Activated T-helper 17 cell treated with anti-CD3 and anti-CD28 coated beads, Interleukin-2, amount 50 U/mL, for 72 hours (primary cell): ENCODE measurements at places on chromosomes 6 and 20.
A peak's percentile ranks its signal among the peaks of the same experiment; 100 is the strongest.

DNA sequence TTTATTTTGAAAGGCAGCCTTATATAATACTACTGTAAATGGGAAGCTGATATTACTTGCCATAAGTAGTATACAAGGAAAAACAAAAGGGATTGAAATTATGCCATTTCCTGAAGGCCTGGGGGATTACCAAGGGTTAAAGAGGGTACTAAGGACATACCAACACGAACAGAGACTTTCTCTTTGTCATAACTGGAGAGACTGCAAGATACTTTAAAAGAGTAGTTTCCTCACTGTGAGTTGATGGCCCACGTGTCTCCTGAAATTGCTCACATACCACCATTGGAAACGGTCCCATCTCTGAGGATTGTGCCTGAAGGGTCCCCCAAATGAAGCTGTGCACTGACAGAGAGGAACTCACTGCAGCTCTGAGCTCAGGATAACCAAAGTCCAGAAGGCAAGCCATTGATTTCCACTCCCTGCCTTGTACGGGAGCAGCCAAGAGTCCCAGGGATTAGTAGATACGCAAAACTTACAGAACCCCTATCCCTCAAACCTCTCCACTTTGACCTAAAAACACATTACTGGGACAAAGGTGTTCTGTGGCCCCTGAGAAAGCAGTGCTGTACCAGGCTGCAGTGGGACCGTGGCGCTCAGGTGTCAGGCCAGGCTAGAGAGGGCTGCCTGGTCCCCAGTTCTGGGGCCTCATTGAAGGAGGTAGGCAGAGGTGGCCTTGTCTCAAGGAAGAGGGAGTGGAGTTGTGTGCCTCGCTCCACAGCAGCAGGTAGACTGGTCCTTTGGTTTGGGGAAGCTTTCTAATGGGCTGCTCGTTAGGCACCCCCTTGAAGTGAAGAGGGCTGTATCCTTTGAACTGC, 15.2 kb downstream of the PSMG4 start:
- H3K27ac ChIP-seq = peak overlapping the region; percentile 47
- H3K36me3 ChIP-seq = peaks cover 37% of the 10 kb centered on the region
- peak; percentile 74 for ATAC-seq
- no peaks in the 10 kb centered on the region for H3K27me3 ChIP-seq

DNA sequence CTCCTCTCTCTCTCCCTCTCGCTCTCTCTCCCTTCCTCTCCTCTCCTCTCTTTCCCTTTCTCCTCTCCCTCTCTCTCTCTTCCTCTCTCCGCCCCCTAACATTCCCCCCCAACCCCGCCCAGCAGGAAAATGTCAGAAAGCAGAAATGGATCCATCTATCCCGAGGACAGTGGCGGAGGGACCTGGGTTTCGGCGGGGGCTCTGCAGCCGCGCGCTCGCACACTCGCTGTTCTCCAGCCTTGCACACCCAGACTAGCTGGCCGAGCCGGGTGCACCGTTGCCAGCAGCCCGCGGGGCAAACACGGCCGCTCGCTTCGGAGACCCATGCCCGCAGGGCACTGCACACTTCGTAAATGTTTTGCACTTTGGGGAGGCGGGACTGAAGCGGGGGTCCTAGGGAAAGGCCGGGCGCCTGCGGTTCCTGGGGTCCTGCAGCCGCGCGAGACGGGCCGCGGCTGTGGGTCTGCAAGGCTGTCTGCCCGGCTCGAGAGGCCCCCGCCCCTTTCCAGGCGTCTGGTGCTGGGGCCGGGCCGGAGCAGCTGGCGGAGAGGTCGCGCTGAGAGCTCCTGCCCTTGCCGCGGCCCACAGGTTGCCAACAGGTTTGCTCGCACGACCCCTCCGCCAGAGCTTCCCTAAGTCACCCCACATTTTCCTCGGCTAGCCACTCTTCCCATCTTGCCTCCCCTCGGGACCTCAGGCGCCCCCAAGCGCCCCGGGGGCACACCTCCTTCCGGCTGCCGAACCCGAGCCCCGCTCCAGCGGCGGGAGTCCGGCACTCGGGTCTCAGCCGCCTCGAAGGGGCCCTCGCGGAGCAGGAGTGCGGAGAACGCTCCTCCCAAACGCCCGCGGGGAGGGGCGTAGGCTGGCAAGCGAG, 818 bp upstream of the MDGA1 start:
- H3K27me3 ChIP-seq = peaks cover 34% of the 10 kb centered on the region
- no peaks in the 10 kb centered on the region for H3K36me3 ChIP-seq
- peak; percentile 36 for ATAC-seq

DNA sequence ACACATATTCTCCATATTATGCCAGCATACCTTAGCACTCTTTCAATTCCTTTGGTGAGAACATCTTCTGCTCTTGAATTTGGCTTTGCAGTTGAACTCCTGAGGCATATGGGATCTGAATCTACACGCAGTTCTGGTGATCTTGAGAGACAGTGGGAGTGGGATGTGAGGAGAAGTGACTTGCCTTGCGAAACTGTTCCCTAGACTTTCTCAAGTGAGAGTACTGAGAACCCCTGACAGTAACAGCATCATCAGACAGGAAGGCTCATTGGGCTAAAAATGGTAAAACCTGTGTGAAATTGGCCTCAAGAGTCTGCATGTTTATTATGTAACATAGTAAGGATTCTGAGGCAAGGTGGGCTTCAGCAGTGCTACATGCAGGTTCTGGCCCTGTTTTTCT, 49.1 kb upstream of the CEP85L start:
- no peaks in the 10 kb centered on the region for H3K27me3 ChIP-seq
- peaks cover 31% of the 10 kb centered on the region for H3K4me1 ChIP-seq
- H3K4me3 ChIP-seq = no peak overlapping the region
- peak; percentile 19 for ATAC-seq
- no peak overlapping the region for H3K27ac ChIP-seq
- H3K36me3 ChIP-seq = peaks cover 54% of the 10 kb centered on the region

DNA sequence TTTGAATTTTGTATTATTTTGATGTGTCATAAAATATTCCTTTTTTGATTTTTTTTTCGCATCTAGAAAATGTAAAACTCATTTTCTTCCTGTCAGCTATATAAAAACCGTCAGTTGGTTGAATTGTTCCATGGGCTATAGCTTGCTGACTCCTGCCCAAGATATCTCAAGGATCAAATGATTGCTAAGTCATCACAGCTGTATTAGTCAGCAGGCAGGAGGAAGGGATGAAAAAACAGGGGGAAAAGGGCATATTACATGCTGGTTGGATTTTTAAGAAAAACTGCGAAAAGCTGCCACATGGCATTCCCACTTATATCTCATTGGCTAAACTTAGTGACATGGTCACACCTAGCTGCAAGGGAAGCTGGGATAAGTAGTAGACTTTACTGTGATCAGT, 569.9 kb downstream of the BCKDHB start:
- ATAC-seq = no peak
- H3K4me3 ChIP-seq = no peak overlapping the region
- H3K27ac ChIP-seq = no peak overlapping the region
- H3K4me1 ChIP-seq = no peaks in the 10 kb centered on the region
- no peaks in the 10 kb centered on the region for H3K36me3 ChIP-seq

DNA sequence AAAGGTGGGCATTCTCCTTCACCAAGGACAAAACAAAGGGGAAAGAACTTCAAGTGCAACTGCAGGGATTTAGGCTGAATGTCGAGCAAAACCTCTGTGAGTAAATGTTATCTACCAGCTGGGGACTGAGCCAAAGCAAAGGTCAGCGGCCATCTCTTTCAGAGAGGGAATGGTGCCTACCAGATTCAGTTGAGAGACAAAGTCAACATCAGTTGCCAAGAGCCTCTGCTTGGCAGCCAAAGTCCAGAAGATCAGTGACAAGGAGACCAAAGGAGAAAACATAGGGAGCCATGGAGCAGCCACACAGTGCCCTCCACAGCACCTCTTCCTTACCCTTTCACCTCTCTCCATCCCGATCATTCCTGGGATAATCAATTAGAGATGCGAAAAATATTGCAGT, 472.5 kb downstream of the KIF16B start:
- no peaks in the 10 kb centered on the region for H3K36me3 ChIP-seq
- no peak overlapping the region for H3K4me3 ChIP-seq
- no peak overlapping the region for H3K27ac ChIP-seq
- no peaks in the 10 kb centered on the region for H3K4me1 ChIP-seq
- ATAC-seq = no peak
- no peaks in the 10 kb centered on the region for H3K27me3 ChIP-seq

DNA sequence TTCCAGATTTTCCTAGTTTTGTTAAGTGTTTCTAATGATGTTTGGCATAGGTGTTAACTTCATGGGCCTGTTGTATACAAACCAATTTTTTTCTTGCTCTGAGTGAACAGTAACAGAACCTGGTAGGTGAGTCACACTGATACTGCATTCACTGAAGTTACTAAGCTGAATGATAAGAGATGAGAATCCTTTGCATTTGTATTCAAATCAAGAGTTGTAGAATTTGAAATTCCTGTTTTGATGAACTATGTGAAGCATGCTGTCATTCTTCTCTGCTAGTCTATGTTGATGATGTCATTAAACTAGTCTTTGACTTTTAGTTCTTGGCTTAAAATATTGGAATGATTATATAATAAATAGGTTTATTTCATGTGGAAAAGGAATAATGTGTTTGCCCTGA, 37.9 kb downstream of the PTPRA start:
- peak overlapping the region; percentile 19 for H3K4me3 ChIP-seq
- H3K27me3 ChIP-seq = no peaks in the 10 kb centered on the region

DNA sequence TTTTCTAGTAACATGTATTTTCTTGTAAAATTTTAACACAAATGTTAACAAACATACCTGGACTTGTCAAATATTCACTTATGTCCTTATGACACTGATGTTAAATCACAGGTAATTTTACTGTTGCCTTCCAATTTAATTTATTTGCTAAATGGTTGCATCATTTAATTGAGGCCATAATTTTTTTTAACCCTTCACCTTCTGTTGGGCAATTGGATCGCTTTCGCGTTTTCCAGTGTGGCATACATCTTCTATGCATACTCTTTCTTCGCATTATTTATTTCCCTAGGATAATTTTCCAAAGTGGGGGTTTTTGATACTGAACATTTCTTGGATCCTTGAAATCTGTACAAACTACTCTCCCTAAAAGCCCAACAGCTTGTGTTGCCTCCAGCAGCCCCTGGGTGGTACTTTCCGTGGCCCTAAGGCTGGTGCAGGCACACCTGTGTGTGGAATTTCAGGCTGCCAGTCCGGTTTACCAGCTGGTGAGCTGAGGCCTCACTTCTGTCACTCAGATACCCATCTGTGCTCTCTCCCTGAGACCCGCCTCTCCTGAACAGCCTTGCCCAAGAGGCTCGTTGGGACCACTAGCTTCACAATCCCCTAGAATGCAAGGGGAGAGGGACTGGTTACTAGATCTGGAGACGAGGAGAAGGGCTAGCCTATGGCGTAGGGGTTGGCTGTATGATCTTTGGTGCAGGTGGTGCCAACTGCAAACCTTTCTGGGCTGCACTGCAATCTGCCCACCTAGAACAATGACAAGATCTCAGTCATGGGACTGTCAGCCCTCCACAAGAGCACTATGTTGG, 11.2 kb upstream of the C20orf144 start:
- peak overlapping the region; percentile 91 for H3K27ac ChIP-seq
- H3K36me3 ChIP-seq = peaks cover 5% of the 10 kb centered on the region
- no peaks in the 10 kb centered on the region for H3K27me3 ChIP-seq
- peak overlapping the region; percentile 67 for H3K4me3 ChIP-seq
- ATAC-seq = no peak

DNA sequence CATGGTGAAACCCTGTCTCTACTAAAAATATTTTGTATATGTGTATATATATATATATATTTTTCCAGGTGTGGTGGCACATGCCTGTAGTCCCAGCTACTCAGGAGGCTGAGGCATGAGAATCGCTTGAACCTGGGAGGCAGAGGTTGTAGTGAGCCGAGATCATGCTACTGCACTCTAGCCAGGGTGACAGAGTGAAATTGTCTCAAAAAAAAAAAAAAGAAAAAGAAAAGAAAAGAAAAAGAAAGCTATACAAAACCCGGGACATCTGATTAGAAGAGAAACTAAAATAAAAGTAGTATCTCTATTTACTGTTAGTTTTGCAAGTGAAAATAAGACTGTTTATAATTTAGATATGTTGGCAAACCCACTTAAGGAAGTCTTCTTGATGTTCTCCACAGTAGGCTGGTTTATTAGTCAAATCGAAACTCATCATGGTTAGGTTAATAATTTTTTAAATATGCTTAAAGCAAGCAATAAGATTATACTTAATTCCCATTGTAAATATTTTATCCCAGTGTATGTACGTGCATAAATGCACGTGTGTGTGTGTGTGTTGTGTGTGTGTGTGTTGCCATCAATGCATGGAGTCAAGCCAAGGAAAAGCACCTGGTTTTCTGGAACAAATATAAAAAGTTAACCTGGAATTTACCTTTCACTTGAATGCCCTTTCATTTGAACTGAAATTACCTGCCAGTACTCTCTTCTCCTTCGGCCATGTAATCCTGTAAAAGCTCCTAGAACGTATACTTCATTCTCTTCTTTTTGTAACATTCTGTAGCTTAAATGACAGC, 7.1 kb downstream of the VNN2 start:
- H3K36me3 ChIP-seq = no peaks in the 10 kb centered on the region
- peaks cover 10% of the 10 kb centered on the region for H3K4me1 ChIP-seq
- peak overlapping the region; percentile 12 for H3K27ac ChIP-seq
- H3K27me3 ChIP-seq = no peaks in the 10 kb centered on the region

- ATAC-seq = no peak
- H3K27me3 ChIP-seq = no peaks in the 10 kb centered on the region
- H3K4me1 ChIP-seq = peaks cover 53% of the 10 kb centered on the region
- peaks cover 59% of the 10 kb centered on the region for H3K36me3 ChIP-seq
- no peak overlapping the region for H3K27ac ChIP-seq
Observed at GRCh38 chr6:125810445-125810844, 19.7 kb downstream of the NCOA7 start.

DNA sequence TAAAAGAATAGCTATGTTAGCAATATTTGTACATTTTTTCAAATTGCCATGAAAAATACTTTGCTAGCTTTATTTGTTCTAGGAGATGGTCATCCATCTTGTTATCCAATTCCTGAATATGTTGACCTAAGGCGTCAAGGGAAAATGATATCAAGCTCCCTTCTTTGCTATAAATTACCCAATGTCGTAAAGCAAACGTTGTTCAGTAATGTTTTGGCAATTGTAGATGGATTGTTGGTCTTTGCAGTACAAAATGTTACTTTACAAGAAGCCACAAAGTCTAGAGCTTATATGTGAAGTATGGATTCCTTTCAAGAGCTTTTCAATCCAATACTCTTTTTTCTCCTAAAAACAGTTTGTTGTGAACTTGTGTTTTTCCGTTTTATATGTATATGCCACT, 3.3 kb downstream of the NCR2 start:
- no peak for ATAC-seq
- H3K4me1 ChIP-seq = no peaks in the 10 kb centered on the region
- no peak overlapping the region for H3K27ac ChIP-seq
- H3K36me3 ChIP-seq = no peaks in the 10 kb centered on the region
